ENCODE measurements at places on chromosomes 5 and 9.
A peak's percentile ranks its signal among the peaks of the same experiment; 100 is the strongest.

DNA sequence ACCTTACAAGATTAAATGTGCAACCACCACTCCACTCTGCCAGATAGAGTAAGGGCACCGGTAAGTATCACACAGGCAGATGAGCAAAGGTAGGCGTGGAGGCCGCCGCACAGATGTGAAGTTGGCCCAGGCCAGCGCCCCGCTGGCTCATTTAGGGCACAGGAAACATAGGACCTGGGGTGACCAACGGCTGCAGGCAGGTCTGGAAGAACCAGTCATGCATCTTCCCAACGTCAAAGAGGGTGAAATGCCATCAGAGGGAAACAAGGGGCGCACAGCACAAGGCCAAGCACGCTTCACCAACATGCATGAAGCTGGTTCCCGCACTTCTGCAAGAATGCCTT, 31.7 kb upstream of the SLC6A3 start:
- DNase-seq, result no peak

- DNase-seq, result no peak
These were observed 318.4 kb upstream of the PANK3 start for GRCh38 chr5:168897387-168898122.

- no peak for DNase-seq
These were observed 12.1 kb upstream of the TLE4 start for GRCh38 chr9:79559495-79560181.

DNA sequence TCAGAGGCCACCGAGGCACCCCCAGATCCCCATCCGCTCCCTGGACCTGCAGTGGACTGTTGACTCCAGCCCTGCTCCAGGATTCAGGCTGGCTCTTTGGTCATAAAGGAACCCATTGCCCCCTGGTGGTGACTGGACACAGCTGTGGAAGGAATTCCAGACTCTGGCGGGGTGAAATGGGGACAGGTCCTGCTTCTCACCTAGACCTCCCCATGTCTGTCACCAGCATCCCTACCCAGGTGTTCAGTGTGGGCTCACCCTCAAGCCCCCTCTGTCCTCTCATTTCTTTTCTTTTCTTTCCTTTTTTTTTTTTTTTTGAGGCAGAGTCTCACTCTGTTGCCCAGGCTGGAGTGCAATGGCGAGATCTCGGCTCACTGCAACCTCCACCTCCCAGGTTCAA, 25.5 kb upstream of the STXBP1 start:
- peak; percentile 70 for DNase-seq

DNA sequence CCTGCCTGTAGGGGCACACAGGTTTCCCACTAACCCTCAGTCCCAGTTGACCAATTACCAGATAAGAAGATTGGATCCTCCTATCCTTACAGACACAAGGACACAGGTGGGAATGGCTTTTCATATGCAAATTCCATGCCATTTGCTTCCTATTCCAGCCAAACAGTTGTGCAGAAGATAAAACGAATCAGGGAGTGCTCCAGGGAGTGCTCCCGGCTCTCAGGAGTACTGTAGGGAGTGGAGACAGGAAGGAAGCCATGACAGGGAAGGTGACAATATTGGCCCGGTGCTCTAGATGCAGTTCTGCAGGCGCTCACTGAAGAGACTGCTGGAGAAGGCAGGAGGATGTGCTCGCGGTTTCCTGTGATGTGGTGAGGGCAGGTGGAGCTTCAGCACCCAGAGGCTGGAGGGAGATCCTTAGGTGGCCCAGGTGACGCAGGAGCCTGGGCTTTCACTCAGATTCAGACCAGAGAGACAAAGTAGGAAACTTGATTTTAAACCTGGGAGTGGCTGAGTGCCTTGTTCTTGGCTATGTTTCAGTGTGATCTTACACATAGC, 260.0 kb downstream of the AUH start:
- DNase-seq, result no peak

DNA sequence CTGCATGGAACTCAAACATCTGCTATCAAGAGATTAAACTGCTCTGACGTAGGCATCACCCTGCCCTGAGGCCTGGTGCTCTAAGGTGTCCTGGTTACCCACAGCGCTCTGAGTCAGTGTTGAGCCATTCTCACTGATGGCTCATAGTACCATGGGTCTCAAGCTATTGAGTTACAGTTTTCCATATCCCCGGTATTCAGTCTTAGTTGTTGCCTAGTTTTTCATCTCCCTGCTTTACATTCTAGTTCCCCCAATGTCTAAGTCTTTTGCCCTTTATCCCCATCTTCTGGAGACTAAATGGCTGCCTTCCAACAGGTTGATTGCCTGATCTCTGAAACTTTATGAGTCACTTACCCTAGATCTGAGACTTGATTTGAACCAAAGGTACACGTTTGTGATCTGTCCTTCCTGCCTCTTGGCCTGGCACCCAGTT, 161.2 kb upstream of the PTGER4 start:
- DNase-seq, result no peak

DNA sequence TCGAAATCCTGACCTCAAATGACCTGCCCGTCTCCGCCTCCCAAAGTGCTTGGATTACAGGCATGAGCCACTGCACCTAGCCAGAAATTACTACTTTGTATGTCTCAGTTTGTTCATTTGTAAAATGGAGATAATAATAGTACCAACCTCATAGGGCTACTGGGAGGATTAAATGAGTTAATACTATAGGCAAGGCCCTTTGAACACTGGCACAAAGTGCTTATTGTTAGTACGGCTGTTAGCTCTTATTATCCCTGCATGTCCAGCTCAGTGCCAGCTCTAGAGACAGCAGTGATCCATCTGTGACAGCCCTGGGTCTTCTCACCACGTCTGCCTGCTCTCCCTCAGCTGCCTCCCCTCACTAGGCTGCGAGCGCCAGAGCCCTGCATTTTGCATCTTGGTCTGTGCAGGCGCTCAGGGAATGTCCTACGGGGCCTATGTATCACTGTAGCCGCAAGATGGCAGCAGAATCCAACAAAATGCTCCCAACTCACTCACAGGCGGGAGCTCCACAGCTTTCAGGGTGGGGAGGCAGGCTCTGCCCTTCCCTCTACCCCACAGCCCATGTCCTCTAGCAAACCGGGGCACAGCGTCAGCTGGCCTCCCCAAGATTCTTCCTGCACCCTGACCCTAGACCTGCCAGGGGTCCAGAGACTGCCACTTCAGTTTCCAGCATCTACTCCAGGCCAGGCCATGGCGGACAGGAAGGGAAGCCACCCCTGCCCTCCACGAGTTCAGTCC, 17.7 kb upstream of the AKNA start:
- no peak for DNase-seq

DNA sequence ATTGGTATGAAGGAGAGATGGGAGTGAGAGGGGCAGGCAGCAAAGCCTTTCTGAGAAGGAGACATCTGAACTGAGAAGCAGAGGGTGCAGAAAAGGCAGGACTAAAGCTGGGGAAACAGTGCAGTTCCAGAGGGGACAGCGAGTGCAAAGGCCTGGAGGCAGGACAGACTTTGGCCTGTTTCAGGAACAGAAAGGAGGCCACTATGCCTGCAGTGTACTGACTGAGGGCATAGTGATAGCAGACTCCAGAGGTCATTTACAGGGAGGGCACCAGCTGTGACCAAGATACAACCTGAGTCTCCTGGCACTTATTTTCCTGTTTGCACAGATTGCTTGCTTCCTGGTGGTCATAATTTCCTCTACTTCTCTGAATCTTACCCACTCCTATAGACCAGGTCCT, 29.6 kb downstream of the SPARC start:
- no peak for DNase-seq

GRCh38 chr9:21995666-21996398, 1.2 kb downstream of the CDKN2B-AS1 start:
- no peak for DNase-seq

DNA sequence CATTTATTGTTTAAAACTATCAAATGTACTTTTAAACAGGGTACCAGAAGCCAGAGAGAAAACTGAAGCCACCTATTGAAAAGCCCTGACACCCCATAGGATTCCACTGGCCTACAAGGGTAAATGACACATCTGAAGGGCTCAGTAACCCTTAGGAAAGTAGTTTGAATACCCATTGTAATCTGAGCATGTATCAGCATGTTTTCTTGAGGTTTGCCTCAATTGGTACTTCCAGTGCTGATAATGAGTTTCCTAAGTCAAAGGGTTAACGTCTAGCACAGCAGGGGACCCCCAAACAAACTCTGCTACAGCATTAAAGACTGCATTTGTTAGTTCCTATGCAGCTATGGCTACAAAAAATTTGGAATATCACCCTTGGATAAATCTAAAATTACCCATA, 657.1 kb downstream of the NR2F1-AS1 start:
- no peak for DNase-seq

DNA sequence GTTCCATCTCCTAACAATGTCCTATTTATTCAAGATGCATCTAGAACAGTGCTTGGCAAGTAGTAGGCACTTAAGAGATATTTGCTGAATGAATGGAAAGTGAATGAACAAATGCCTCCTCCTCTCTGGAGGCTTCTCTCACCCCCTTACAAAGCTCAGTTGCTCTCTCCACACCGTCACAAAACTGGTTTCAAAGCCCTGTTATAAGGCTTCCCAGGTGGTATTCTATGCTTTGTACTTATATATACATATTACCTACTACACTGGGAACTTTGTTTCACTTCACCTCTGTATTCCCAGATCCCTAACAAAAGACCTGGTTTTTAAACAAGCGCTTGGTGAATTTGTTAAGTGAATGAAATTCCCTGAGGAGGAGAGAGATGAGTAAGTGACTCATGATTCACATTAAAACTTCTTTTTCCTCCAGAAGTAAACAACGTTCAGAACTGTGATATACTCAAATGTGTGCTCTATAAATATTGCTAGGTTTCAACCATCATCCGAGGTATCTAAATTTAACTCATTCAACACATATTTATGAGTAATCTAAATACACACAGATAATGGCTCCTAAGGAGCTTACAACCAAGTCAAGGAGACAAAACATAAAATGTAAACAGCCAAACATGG, 36.0 kb downstream of the DENND1A start:
- no peak for DNase-seq

DNA sequence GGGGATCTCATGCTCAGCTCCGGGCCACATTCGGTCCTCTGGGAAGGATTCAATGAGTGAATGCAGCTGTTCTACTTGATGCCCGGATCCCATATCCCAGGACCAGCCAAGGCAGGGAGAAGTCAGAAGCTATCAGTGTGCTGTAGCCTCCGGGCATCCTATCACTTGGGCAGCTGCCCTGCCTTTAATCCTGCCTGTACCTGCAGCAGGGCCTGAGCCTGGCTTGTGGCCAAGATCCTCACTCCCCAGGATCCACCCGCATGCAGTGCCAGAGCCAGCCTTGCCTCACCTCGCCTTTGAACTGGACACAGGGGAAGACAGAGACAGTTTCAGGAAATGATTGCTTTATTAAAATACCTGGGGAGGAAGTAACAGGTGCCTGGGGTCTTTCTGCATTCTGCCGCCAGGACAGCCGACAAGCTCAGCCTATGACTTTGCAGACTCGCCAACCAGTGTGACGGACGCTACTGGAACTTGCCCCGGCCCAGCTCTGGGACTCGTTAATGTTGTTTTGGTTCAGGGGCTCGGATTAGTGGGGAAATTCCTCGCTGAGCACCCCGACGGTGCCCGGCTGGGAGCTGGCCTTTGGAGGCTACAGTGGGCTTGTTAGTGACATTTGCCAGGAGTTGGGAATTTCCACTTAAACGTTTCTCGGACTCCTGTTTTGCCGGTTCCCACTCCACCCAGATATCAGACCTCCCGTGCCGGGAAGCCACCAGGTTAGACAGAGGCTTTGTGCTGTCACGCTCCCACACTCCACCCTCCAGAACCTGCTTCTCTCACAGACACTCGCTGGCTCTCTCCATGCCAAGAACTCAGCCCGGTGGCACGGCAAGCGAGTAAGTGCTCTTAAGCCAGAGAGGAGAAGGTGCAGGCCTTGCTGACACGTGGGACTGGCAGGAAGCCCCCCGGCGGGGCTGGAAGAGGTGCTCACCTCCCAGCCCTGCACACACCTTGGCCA, 721 bp downstream of the PTGES start:
- DNase-seq, result no peak

- no peak for DNase-seq
These were observed 129.4 kb upstream of the ACO1 start for GRCh38 chr9:32255026-32255425.

GRCh38 chr5:17813214-17813613, 179.0 kb downstream of the TAF11L14 start:
- no peak for DNase-seq

DNA sequence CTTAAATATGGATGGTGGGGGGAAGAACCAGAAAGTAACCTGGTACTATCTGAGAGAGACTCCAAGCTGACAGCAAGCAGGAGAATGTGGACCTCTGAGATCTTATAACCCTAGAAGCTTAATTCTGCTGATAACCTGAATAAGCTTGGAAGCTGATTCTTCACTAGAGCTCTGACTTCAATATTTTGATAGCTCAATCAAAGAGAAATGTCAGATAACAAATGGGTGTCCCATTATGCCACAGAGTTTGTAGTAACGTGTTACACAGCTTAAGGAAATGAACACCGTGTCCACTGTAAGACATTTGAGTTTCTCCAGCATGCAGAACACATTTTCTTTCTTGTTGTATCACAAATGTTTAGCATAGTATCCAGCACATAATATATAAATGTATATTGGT, 626.7 kb downstream of the CDH12 start:
- DNase-seq, result no peak

- no peak for DNase-seq
These were observed 199.5 kb downstream of the FOXD4L6 start for GRCh38 chr9:40928803-40929487.

- no peak for DNase-seq
These were observed 138.2 kb upstream of the MINAR2 start for GRCh38 chr5:129609710-129610109.

- DNase-seq, result no peak
These were observed 4.7 kb upstream of the TOR2A start for GRCh38 chr9:127739614-127740330.

DNA sequence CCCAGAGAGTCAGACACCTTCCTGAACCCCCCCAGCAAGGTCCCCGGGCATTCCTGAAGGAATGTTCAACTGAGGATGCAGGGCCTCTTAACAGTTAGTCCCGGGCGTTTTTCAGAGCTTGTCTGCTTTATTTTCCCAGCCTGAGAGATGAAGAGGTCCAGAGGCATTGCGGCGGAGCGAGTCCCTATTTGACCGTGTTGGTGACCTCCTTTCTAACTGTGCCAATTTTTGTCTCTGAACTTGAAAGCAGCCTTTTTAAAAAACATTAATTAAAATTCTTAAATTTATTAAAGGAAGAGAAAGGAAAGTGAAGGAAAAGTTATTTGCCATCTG, 433 bp upstream of the PTAR1 start:
- no peak for DNase-seq

- no peak for DNase-seq
These were observed 95.2 kb downstream of the CNTLN start for GRCh38 chr9:17229945-17230560.

- DNase-seq, result peak; percentile 43
These were observed 206.9 kb downstream of the CRB2 start for GRCh38 chr9:123562844-123563346.

- DNase-seq, result no peak
These were observed 483 bp upstream of the DAB2IP start for GRCh38 chr9:121651008-121651294.

- no peak for DNase-seq
These were observed 1331.0 kb upstream of the CDH9 start for GRCh38 chr5:28369418-28369817.

- DNase-seq, result no peak
These were observed 32.6 kb upstream of the RNF130 start for GRCh38 chr5:180104168-180104530.

GRCh38 chr5:111509119-111509518, 3.2 kb downstream of the STARD4 start:
- no peak for DNase-seq

GRCh38 chr5:57841676-57842363, 359.2 kb upstream of the ACTBL2 start:
- DNase-seq, result no peak

- DNase-seq, result peak; percentile 78
These were observed 42.9 kb upstream of the SUB1 start for GRCh38 chr5:32542216-32543059.

GRCh38 chr5:55191165-55191564, 18.2 kb upstream of the CDC20B start:
- DNase-seq, result no peak
